ENCODE measurements at places on chromosomes 12 and 14. TPM values are rescaled to one million over a fixed set of nuclear protein-coding genes. Genes with fewer than 3 reads are reported as not detected.
A peak's percentile ranks its signal among the peaks of the same experiment; 100 is the strongest.

- DNase-seq = no peak
Measured at GRCh38 chr12:108253540-108253939, 85.6 kb downstream of the CMKLR1 start.

DNA sequence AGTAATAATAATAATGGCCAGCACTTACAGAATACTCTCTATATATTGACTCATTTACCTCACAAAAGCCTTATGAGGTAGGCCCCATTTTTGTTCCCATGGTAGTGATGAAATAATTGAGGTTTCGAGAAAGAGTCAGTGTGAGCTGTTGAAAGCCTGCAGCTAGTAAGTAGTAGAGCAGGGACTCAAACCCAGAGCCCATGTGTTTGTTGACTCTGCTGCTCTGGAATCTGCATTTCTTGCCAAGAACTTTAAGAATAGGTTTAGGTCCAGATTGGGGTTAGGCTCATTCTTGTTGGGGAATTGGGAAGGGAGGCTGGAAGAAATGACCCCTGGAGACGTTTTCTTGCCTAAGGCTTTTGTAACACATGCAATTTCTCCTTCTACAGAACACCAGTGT, 27.9 kb downstream of the DYRK4 start:
- DNase-seq = no peak

DNA sequence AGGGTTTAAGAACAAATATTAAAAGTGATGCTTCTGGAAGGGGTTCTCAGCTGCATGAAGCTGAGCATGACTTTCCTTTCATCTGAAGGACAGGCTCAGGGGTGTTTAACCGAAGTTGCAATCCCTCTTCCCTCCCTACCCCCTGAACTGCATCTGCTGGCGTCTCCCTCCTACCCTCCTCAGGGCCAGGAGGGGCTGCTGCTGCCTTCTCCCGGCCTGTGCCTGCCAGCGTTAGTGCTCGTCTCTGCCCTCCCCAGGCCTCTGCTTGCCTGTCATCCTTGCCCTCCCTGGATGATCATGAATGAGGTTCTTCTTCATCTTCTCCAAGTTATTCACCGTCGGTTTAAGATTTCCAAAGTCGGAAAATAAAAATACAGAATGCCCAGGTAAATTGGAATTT, 12.2 kb downstream of the SMOC1 start:
- DNase-seq = no peak

- no peak for DNase-seq
Measured at GRCh38 chr14:104390221-104390931, 189.2 kb upstream of the C14orf180 start.

GRCh38 chr12:100345020-100345767, 11.7 kb upstream of the SLC17A8 start:
- no peak for DNase-seq

Gene BHLHE41
- 1.1 TPM for polyA plus RNA-seq

DNA sequence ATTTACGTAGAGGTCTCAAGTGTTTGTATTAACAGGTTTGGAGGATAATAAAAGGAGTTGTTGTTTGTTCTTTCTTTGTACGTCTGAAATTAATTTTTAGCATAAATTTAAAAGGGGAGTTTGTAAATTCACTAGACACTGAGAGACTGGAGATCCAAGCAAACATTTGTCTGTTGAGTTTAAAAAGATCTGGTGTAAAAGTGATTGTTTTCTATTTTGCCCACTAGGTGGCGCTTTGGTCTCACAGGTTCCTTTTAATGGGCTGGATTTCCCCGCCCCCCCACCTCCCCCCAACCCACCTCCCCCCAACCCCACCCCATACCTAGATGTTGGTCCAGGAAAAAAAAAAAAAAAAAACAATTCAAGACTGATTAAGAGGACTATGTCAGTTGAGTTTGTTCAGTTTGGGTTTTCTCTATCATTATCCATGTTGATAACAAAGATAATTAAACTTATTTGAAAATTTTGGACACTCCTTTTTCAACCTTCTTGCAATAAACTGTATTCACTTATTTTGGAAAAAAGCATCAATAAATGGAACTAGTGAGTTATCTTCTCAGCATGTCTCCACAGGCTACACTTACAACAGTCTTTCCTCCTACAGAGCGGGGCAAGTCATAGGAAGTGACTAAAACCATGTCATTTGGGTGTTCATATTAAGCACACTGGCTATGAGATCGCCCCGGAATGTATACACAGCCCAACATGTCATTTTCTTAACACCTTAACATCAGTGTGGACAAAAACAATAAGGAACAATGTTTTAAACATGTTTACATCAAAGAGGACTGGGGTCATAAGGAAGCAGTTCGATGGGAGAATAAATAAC, 841.1 kb downstream of the NRXN3 start:
- peak; percentile 8 for DNase-seq

- no peak for DNase-seq
Measured at GRCh38 chr12:43069768-43070221, 480.2 kb upstream of the PRICKLE1 start.

DNA sequence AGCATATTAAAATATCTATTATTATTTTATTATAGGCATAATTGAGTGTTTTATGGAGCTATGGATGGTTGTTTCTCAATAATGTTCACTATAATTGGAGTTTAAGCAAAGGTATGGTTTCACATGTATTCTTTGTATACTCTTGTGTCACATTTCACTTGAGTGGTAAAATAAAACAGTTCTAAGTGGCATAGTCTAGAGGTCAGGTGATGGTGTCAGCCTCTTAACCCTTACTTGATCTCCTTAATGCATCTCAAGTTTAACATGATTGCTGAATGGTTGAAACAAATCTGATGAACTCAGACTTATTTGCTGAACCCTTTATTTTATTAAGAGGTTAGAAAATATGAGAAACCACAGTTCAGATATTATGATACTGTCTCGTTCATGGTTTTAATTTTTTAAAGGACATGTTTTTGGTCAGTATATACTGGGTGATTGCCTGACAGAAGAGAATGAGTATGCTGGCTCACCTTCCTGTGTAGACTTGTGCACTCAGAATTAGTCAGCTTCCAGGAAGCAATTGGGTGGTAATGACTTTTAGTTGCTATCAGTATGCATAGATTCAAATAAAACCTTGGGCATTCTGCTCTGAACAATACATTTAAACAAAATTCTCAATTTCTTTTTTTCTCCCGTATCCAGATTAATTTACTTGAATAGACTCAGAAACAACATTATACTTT, 464.6 kb downstream of the PCNX1 start:
- no peak for DNase-seq

- no peak for DNase-seq
Measured at GRCh38 chr14:45381091-45381490, 128.1 kb upstream of the MIS18BP1 start.

GRCh38 chr12:115988625-115989563, 288.6 kb downstream of the MED13L start:
- no peak for DNase-seq

Gene SIRT4
- 1.6 TPM for polyA plus RNA-seq

GRCh38 chr14:22380571-22381407, 208.2 kb downstream of the DAD1 start:
- DNase-seq = no peak

GRCh38 chr12:99810718-99811593, 163.4 kb downstream of the GARIN6 start:
- DNase-seq = peak; percentile 57

DNA sequence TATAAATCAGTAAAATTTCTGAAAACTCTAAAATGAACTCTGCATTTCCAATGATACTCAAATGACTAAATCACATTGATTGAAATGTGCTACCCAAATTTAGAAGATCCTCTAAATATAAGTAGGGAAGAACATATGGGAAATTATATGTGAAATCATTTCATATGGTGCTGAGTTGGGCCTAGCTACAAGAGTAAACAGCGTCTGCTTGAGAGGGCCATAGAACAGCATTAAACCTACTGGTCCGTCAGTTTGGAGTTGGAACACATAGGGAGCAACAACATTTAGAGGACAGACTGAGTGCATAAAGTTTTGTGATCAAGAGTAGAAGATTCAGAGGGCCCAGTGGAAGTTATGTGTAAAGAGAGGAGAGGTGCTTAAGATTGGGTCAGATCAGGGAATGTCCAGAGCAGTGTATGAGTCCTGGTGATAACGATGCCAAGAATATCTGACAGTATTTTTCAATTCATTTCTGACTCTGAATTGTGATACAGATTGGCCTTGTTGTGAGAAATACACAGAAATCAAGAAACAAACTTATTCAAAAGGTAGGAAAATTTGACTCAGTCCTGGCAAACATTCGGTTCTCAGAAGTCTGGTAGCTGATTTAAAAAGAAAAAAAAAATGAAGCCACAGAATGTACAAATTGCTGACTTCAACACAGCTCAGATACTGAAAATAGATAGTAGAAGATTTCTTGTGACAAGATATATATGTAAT, 362.2 kb downstream of the CCDC91 start:
- no peak for DNase-seq

GRCh38 chr14:65772466-65772865, 359.9 kb downstream of the FUT8 start:
- DNase-seq = no peak

DNA sequence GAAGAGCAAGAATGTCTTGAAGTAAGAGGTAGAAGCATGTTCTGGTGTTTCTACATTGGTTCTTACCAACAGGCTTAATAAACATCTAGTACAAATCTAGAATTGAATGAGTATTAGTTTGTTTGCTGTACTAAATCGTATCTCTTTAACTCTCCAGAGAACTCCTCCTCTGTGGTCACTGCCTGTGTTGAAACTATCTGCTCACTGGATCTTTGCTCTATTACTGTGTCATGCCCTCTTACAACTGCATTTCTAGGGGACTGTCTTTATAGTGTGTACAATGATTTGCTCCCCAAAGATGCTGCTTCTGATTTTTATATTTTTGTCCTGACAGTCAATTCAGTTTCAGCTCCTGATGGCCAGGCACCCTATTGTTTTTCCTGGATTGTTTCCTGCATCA, 50.1 kb upstream of the E2F7 start:
- no peak for DNase-seq

GRCh38 chr14:61927520-61927919, 165.3 kb downstream of the SNAPC1 start:
- DNase-seq = peak; percentile 4

DNA sequence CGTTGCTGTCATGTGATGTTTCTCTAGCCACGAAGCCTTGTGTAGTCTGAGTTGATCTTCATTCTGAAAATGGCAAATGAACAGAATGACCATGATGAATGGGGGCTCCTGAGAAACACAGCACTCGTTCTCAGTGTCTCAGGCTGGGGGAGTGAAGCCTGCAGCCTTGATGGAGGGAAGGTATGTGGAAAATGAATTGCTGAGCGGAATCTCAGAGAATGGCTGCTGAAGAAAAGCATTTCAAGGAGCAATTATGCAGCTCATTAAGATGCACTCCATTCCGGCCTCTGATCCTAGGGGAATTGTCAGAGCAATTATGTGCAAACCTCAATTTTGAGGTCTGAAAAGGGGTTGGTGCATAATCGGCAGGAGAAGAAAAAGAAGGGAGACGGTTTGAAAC, 167.1 kb downstream of the CHST11 start:
- no peak for DNase-seq

DNA sequence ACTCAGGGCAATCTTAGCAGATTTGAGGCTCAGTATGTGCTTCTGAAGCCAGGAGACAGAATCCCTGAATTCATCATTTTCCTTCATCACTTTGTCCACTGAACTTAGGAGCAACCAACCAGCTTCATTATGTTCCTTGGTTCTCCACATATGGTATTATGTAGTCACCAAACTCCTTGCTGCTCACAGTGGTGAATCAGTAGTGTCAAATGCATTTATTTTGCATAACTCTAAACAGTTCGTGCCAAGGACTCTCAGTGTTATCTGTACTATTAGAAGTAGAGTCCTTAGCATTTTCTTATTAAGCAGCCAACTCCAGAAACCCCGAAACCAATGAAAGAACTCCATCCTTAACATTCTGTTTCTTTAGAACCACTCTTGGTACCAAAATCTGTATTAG, 466.9 kb upstream of the RGS6 start:
- no peak for DNase-seq

Gene EPYC
- not detected for polyA plus RNA-seq

GRCh38 chr12:32033406-32033805, 73.2 kb upstream of the BICD1 start:
- no peak for DNase-seq

Gene SLC5A8
- not detected for polyA plus RNA-seq

GRCh38 chr12:67943141-67943892, 45.9 kb upstream of the IFNG-AS1 start:
- peak; percentile 67 for DNase-seq

Gene GPR84
- polyA plus RNA-seq = 0.04 TPM

Gene TMEM30B
- 0.16 TPM for polyA plus RNA-seq

Gene OR10G2
- not detected for polyA plus RNA-seq

Gene CACNA2D4
- not detected for polyA plus RNA-seq

Gene FSCB
- polyA plus RNA-seq = not detected

Gene CEP128
- 5.6 TPM for polyA plus RNA-seq

- peak; percentile 30 for DNase-seq
Measured at GRCh38 chr14:87934185-87934584, 58.8 kb downstream of the GALC start.

Measured in A549 (cell line).